NCI-H526 treated with DMSO at 0.1 percent for 48 hours (cell line): ENCODE measurements at places on chromosomes 2 and 18.

- no peak for DNase-seq
These were observed 25.2 kb upstream of the STON1 start for GRCh38 chr2:48504647-48505327.

DNA sequence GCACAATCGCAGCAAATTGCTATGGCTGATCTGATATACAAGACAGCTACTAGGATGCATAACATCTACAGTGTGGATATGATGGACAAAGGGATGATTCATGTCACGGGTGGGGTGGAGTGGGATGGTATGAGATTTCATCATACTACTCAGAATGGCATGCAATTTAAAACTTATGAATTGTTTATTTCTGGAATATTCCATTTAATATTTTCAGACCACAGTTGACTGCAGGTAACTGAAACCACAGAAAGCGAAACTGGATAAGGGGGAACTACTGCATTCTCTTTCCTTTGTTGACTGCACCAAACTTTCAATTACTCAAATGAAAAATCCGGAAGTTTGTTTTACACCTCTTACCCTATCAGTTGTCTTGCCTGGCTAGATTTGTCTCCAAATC lies 94.4 kb upstream of the NEUROD1 start:
- no peak for DNase-seq

GRCh38 chr2:157258520-157259326 lies 1.2 kb downstream of the GALNT5 start:
- no peak for DNase-seq

GRCh38 chr2:230824406-230824978 lies 40.2 kb upstream of the ITM2C start:
- peak; percentile 46 for DNase-seq

DNA sequence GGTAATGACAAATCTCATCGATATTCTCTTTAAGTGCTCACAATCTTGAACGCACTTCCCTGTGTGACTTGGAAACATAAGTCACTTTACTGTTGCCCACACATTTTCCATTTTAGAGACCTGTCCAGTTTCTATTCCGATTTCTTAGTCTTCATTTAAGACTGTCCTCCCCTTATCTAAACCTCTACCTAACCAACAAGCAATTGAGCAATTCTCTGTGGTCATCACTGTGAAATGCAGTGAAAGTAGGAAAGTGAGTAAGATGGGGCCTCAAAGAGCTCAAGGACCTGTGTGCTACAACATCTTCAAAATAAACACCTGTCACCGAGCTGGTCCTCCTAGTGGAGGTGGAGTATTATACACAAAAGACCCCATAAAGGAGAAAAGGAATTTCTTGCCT lies 184.4 kb downstream of the CNTNAP5 start:
- no peak for DNase-seq

GRCh38 chr2:12617366-12617765 lies 99.4 kb upstream of the TRIB2 start:
- DNase-seq: no peak

GRCh38 chr2:178450524-178450773 lies 526 bp downstream of the PRKRA start:
- DNase-seq: peak; percentile 89

GRCh38 chr2:167937403-167937802 lies 310.0 kb downstream of the STK39 start:
- DNase-seq: no peak

GRCh38 chr2:72028996-72029395 lies 118.7 kb downstream of the CYP26B1 start:
- DNase-seq: no peak

- no peak for DNase-seq
These were observed 43.6 kb downstream of the QPCT start for GRCh38 chr2:37388074-37388473.

DNA sequence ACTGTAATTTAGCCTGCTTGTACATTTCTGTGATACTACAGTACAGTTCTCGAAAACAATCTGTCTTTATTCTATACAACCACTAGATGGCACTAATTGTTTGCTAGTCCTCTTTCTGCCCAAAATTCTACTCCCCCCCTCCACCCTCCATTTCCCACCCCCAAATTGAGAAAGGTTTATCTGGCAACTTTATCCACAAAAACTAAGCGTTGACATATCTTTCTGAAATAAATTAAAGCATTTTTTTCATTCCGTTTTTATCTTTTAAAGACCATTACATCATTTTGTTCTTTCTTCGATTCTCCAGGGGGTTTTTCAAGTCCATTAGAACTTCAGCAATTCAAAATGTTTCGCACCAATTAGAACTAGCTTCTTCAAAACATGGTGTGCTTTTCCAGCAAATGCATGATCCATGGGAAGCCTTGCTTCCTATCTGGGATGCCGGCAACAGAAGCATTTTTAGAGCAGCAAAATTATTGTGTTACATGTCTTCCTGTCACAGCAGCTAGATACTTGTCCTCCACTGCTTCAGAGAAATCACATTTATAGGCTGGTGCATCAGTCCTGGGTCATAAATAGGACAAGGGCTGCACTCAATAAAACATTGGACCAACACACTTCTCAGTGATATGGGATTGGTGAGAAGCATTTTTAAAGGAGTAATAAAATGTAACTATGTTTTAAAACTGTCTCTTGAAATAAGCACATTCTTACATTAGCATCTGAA lies 241.3 kb downstream of the PAX3 start:
- DNase-seq: peak; percentile 1

GRCh38 chr18:42742474-42742873 lies 373.0 kb downstream of the RIT2 start:
- DNase-seq: no peak

DNA sequence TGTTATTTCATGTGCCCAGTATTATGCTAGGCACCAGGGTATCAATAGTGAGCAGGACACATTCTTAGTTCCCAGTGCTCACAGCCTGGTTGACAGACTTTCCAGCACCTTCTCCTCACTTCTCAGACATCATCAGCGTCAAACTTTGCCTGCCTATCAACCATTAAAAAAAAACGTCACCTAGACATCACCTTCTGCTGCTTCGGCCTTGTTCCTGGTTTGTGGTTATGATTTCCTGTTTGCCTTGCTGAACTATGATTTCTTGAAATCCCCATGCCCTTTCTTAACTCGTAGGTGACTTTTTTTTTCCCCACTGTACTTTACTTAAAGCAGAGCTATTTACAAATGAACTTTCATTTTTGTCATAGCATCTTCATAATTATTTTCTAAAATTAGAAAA lies 60.4 kb upstream of the NABP1 start:
- no peak for DNase-seq

DNA sequence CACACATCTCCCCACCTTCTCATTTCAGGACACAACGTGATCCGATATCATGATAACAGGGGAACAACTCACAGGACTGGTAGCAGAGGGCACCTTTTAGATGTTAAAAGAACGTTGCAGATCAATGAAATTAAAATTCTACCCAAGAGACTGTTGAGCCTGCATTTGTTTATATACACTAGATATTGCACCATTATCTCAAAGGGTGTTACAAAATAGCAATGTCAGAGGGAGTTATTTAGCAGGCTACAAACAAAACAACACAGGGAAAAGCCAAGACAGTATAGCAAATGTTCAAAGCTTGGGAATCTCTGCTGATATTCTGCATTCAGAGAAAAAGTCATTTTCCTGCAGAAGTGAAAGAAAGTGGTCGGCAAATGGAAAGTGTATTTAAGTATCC lies 139.5 kb downstream of the MYO5B start:
- DNase-seq: no peak

GRCh38 chr2:224518806-224519580 lies 66.2 kb downstream of the CUL3 start:
- DNase-seq: no peak

DNA sequence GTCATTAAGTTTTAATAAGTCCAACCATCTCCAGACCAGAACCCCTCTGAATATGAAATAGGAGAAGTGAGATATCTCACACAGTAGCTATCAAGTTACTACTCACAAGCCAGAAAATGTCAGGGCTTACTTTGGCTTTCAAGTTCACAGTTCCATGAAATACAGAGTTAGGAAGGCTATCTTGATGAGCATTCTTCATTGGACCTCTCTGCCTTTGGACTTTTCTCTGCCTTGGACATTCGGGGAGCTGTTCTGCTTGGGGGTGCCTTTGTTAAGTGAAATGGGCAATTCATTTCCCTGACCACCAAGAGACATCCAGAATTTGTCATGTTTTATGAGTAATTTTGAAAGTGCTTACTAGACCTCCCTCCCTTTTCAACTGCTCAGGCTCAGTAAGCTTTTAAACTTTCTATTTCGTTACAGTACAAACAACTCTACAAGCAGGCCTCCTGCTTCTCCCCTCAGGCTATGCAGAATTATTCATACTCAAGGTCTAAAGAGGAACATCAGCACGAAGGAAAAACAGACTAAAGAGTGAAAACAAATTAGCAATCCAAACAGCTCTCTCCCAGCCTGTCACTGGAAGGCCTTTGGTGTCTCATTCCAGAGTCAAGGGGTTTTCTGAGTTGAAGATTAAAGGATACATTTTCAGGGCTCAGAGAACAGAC lies 95.3 kb downstream of the MREG start:
- DNase-seq: peak; percentile 21

DNA sequence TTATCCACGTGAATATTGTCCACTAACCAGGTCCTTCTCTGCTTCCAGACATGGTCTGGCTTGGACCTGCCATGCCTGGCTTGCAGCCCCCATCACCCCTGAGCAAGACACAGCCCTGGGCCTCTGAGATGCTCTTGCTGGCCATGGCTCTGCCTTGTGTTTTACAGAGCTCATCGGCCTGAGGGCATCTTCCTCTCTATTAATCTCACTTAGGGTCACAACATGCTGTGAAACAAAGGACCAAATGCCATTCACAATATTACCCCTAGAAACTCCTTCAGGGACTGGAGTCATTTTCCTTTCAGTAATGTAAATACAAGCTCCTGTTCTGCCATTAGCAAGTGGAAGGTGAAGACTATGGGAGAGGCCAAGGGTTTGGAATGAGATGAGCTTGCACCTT lies 6.8 kb upstream of the TPO start:
- DNase-seq: no peak

- peak; percentile 74 for DNase-seq
These were observed 57.7 kb downstream of the PELI1 start for GRCh38 chr2:64086347-64087082.

GRCh38 chr2:226556050-226556449 lies 243.6 kb downstream of the IRS1 start:
- DNase-seq: no peak

DNA sequence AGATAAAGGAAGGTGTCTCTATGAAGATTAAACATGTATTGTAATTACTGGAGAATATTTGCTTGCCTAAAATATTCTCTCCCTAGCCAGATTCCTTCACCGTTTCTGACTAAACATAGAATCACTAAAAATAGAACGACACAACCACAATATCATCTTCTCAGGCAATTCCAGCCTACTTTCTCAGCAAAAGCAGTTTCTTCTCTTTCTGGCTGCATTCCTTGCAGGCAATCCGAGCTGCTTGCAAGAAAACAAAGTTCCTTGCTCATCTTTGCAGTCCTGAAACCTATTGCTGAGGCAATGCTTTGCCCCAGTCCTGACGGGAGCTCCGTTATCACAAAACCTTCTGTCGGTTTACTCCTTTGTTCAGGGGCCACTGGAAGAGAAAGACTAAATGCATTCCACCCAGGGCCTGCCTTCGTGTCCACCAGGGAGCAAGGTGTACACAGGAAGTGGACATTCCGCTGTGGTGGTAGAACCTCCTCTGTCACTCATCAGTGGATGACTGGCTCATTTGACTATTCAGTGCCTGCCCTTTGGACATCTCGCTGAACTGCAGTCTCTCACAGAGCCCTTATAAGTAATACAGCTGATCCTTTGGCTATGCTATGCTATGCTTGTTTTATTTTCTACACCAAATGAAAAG lies 239.2 kb upstream of the DOK6 start:
- peak; percentile 82 for DNase-seq

- DNase-seq: no peak
These were observed 8.5 kb downstream of the STAM2 start for GRCh38 chr2:152167065-152167464.

GRCh38 chr2:195363496-195363895 lies 293.5 kb upstream of the SLC39A10 start:
- DNase-seq: no peak

DNA sequence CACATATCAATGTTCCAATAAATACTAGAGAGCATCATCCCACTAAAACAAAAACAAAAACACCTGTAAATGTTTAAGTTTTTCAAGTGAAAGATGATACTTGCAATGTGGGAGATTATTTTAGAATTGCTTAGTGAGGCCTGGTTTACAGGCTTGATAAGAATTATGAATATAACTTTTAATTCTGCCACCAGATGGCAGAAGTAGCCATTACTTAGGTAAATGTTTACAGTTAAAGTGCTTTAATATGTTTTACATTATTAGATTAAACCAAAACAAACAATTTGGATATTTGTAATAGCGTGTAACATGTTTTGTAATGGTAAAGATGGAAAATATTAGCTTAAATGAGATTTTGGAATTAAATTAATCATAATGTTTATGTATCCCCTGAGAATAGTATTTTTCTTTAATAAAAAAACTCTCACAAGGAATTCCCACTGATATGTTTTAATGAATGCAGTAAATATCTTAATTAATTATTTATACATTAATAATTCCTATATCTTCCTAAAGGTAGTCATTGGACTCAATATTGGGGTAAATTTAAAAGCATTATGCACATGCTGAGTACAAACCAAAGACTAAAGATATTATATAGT lies 522.0 kb downstream of the SPAG16 start:
- DNase-seq: no peak

- peak; percentile 32 for DNase-seq
These were observed 134.8 kb upstream of the THUMPD2 start for GRCh38 chr2:39913648-39914461.

DNA sequence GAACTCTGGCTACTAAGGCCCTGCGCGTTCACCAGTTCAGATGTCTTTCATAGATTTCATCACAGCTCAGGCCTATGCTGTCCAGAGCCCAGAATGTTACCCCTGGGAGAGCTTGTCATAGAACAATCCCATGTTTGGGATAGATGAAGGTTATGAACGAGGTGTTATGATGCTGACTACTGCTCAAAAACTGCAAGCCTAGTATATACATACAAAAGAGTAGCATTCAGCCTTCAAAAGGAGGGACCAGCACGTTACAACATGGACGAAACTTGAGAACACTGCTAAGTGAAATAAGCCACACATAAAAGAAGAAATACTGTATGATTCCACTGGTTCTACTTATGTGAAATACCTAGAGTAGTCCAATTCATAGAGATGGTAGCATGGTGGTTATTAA lies 401.9 kb downstream of the NBAS start:
- no peak for DNase-seq

DNA sequence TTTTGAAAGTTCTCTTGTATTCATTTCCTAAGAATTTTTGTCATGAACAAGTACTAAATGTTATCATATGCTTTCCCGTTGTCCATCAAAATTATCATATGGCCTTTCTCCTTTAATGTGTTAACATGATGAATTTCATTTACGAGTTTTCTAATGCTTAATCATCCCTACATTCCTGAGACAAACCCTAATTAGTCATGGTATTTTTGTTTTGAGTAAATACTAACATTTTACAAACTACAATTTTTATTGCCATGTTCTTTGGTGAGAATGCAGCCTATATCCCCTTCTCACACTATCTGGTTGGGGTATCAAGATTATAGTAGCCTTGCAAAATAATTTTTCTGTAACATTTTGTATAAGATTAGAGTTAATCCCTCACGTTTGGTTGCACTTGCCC lies 14.5 kb downstream of the SMAD2 start:
- no peak for DNase-seq

GRCh38 chr2:65261676-65262075 lies 34.0 kb downstream of the ACTR2 start:
- no peak for DNase-seq

GRCh38 chr2:120310136-120310535 lies 35.8 kb upstream of the INHBB start:
- peak; percentile 92 for DNase-seq

GRCh38 chr2:3659447-3660432 lies 1.7 kb downstream of the ALLC start:
- no peak for DNase-seq
